ENCODE measurements at places on chromosomes 2 and 18.
A peak's percentile ranks its signal among the peaks of the same experiment; 100 is the strongest.

GRCh38 chr2:78245394-78246135, 723.4 kb upstream of the LRRTM4 start:
- no peak for DNase-seq

- DNase-seq: peak; percentile 92
Observed at GRCh38 chr18:51110073-51110797, 80.2 kb downstream of the SMAD4 start.

DNA sequence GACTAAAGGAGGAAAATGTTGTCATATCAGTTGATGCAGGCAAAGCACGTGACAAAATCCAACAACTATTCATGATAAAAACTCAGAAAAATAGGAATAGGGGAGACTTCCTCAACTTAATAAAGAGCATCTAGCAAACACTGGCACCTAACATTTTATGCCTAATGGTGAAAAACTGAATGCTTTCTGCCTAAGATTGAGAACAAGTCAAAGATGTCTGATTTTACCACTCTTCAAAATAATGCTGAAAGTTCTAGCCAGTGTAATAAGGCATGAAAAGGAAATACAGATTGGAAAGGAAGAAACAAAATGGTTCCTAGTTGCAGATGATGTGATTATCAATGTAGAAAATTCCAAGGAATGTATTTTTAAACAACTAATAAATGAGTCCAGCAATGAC, 58.4 kb downstream of the SMAD4 start:
- DNase-seq: no peak

GRCh38 chr2:48725696-48726494, 29.6 kb downstream of the LHCGR start:
- no peak for DNase-seq

- no peak for DNase-seq
Observed at GRCh38 chr18:59062643-59063006, 77.1 kb upstream of the SEC11C start.

DNA sequence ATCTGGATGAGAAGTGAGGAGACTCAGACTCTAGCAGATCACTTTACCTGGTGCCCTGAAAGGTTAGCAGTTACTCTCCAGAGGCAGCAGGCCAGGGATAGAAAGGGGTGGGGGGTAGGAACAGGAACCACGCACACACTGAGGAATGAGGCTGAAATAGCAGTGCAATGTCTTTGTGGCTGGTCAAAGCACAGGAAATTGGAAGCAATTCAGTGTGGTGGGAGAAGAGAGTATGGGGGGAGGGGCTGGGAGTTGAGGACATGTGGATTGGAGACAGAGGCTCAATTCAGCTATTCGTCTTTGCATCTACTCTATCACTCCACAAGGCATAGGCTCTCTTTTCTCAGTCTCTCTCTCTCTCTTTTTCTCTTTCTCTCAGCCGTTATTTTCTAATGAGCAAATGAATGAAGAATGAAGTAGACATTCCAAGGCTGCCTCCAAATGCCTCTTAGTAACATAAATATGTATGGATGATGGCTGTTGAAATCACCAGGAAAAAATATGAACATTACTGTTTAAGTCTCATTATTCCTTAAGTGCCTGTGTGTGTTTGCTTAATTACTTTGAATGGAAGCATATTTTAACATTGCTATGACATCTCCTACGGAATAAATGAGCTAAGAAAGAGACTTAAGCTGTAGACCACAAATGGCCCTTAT, 979.4 kb downstream of the TSN start:
- no peak for DNase-seq

GRCh38 chr2:160388464-160389263, 104.9 kb downstream of the RBMS1 start:
- DNase-seq: no peak

DNA sequence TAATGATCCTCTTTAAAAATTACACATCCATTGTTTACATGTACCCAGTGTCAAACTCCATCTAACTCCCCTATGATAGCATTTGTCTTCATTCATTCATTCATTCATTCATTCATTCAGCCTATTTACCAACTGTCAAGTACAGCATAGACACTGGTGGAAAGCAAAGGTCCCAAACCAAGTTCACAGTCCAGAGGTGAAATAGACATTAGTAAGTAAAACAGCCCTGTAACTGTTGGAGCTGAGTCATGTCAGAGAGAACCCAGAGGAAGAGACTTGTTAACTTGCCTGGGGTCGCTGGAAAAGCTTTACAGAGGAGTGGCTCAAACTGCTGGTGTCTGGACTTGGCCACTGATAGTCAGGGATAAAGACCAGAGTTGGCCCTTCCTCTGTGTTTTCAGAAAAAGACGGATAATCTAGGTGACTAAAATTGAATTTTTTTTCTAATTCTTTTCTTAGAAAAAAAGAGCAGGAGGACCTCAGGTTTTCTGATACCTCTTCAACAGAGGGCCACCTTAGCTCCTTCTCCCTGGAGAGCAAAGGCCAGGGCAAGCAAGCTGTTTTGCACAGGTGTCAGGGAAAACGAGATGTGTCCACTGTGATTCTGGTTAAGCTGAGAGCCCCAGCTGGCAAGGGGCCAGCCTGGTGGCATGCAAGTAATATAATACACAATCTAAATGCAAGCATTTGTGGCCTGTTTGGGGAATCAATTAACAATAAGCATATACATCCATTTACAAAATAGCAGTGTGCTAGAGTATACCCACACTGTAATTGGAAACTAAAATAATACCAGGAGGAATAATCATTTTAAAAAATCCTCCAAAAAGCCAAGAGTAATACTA, 96.7 kb upstream of the SLC14A2 start:
- DNase-seq: no peak

DNA sequence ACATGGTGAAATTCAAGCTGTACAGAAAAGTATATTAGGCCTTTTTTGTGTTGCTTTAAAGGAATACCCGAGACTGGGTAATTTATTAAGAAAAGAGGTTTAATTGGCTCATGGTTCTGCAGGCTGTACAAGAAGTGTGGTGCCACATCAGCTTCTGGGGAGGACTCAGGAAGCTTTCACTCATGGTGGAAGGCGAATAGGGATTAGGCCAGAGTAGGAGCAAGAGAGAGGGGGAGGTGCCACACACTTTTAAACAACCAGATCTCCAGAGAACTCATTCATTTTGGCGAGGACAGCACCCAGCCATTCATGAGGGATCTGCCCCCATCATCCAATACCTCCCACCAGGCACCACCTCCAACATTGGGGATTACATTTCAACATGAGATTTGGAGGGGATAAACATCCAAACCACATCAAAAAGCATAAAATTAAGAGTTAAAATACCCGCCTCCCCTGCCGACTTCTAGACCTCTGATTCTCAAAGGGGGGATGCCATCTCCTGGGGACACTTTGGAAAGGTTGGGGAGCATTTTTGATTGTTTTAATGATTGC, 15.1 kb upstream of the LIPG start:
- no peak for DNase-seq

- peak; percentile 41 for DNase-seq
Observed at GRCh38 chr18:46213295-46213694, 109.1 kb downstream of the HAUS1 start.

DNA sequence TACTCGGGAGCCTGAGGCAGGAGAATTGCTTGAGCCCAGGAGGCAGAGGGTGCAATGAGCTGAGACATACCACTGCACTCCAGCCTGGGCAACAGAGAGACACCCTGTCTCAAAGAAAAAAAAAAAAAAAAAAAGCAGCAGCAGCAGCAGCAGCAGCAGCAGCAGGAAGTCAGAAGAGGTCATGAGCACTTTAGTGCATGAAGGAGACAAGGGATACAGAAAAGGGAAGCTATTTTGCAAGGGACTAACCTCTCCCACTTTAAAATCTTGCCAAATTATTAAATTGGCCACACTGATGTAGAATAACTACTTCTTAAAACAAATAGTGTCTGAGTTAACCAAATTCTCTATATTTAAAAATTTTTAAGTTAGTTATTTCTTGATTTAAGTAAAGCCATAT, 113.4 kb upstream of the PDE1A start:
- no peak for DNase-seq

DNA sequence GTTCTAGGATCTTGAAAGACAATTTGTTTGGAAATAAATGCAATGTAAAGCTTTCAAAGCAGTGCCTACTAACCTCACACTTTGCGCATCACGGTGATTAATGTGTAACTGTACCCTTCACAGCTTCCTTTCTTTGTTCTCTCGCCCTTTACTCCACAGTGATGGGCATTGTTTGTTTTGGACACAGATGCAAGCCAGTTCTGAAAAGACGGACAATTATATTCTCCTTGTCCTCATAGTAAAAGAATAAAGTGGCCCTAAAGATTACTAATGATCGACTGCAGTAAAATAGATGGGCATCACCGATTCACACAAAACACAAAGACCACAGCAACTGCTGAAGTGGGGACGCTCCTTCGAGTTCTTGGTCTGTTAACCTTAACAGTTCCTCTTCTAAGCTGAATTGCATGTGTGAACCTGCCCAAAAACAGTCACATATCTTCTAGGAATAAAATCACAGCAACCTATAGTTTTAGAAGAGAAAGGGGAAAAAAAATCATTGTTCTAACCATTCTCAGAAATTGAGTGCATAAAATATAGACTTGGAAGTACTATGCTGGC, 7.7 kb downstream of the L3MBTL4 start:
- DNase-seq: no peak

DNA sequence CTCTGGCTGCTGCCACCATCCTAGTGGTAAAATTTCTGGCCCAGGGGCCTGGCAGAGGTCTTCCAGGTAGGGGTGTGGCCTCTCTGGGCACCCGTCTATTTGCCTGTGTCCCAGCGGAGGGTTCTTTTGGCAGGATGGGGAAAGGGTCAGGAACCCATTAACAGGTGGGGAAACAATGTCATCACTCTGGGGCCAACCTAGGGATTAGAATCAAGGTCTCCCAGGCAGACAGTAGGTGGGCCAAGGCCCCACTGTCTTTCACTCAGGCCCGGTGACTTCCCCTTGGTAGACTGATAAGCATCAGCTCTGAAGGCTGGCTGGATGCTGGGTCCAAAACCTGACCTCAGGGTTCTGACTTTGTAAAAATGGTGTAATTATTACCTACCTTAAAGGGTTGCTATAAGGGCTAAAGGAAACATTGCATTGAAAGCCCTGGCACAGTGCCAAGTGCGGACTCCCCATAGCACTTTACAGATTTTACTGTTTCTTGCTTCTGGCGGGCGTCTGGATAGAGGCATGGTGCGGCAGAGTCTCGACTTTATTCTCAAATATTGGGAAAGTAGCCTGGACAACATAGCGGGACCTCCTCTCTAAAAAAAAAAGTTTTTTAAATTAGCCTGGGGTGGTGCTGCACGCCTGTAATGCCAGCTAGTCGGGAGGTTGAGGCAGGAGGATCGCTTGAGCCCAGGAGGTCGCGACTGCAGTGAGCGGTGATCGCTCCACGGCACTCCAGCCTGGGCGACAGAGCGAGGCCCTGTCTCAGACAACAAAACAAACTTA, 2.2 kb downstream of the LBX2 start:
- no peak for DNase-seq

- DNase-seq: no peak
Observed at GRCh38 chr2:191167766-191168165, 17.0 kb upstream of the STAT4 start.

- DNase-seq: no peak
Observed at GRCh38 chr2:168652997-168653921, 149.2 kb upstream of the NOSTRIN start.

- no peak for DNase-seq
Observed at GRCh38 chr2:98697651-98698337, 33.1 kb downstream of the MGAT4A start.

DNA sequence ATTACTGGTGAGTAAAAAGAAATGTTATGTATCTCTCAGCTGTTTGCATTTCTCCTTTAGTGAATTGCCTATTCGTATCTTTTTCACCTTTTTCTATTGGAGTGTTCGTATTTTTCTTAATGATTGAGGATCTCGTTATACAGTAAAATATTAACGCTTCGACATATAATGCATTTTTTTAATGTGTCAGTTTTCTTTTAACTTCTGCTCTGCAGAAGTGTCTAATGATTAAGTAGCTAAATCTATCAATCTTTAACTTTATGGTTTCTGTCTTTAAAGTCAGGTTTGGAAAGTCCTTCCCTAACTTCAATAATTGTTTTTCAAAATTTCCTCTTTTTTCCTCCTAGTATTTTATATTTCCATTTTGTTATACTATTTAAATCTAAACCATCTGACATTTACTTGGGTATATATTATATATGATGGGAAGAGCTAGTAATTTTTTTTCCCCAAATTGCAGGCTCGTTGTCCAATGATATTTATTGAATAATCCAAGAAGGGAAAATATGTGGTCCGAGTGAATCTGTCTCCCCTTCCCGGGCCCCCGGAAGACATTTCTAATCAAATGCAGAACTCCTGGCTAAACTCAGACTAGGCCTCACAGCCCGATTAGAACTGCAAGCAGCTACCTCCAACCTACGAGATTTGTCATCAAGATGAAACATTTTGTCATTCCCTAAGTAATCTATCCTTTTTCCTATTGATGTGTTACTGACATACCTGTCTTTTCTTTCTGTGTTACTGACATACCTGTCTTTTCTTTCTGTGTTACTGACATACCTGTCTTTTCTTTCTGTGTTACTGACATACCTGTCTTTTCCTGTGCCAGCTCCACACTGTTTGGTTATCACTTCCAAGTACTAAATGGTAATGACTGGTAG, 17.2 kb downstream of the PCBP1 start:
- no peak for DNase-seq

- DNase-seq: no peak
Observed at GRCh38 chr18:70380915-70381896, 92.4 kb downstream of the SOCS6 start.

DNA sequence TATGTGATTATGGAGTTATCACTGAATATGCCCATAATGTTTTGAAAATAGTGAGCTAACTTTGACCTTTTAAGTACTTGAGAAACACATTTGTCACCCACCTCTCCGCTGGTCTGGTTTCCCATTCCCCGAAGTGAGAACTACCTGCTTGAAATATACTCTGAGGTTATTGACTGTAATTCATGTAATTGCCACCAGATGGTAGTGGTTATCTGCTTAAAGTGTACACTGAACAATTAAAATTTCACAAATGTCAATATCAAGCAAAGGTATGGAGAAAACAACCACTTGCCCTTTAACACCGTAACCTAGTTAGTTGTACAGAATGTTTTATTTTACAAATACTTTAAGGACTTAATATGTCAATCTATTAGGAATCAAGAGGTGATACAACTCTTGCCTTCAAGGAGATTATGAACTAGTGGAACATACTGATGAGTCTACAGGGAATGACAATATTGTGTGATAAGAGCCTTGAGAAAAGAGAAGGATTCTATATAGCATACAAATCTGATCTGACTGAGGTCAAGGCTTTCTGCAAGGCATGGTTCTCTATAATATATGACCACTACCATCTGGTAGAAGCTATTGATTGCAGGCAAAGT, 316.8 kb upstream of the KCNH7 start:
- peak; percentile 30 for DNase-seq

- no peak for DNase-seq
Observed at GRCh38 chr2:84441036-84441435, 18.0 kb downstream of the SUCLG1 start.

All from GM13976 (cell line).